ENCODE measurements at places on chromosomes 16 and 17.
A peak's percentile ranks its signal among the peaks of the same experiment; 100 is the strongest.

DNA sequence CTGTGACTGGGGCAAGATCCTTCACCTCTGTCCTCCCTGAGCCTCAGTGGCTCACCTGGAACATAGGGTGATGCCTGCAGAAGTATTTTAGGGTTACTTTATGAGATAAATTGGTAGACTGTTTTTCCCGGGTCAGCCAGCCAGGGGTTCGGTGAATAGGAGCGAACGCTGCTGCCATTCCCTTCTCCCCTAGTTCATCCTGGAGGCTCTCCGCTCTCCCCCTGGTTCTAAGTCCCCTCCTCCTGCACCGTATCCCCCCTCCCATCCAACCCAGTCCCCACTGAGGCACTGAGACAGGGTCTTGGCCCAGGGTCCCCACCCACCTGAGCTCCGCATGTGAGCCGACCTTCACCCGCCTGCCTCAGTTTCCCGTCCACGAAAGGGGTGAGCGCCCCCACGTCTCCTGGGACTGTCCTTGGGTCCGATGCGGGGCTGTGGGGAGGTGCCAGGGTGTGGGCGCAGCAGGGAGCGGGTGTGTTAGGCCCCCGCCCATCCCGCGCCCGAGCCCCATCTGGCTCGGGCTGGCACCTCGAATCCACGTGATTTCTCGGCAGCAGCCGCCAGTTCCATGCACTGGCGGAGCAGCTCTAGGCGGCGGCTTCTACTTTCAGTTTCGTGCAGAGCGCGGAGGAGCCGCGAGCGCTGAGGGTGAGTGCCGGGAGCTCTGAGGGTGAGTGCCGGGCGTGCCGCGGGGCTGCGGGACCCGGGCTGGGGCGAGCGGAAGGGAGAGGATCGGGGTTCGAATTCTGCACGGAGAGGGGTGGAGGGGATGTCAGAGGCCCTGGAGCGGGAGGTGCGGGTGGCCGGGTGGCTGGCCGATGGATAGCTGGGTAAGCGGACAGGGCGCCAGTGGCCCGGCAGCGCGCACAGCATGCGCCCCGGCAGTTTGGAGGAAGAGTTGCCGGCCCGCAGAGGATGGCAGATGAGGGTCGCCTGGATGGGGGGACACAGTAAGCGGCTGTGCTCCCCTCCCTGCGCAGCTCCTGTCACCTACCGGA, at the start of gene NLRC5:
Gene NLRC5, plus strand, starts transcription at position 610 of the 998 bp plus-strand sequence. CDS start 31,156 bp downstream, outside the sequence.
- DNase-seq, result peak; percentile 89

GRCh38 chr17:18235743-18236256, 10.4 kb downstream of the LLGL1 start:
- DNase-seq, result peak; percentile 85

- peak; percentile 88 for DNase-seq
Observed at GRCh38 chr17:41697122-41697962, 8.7 kb downstream of the EIF1 start.

DNA sequence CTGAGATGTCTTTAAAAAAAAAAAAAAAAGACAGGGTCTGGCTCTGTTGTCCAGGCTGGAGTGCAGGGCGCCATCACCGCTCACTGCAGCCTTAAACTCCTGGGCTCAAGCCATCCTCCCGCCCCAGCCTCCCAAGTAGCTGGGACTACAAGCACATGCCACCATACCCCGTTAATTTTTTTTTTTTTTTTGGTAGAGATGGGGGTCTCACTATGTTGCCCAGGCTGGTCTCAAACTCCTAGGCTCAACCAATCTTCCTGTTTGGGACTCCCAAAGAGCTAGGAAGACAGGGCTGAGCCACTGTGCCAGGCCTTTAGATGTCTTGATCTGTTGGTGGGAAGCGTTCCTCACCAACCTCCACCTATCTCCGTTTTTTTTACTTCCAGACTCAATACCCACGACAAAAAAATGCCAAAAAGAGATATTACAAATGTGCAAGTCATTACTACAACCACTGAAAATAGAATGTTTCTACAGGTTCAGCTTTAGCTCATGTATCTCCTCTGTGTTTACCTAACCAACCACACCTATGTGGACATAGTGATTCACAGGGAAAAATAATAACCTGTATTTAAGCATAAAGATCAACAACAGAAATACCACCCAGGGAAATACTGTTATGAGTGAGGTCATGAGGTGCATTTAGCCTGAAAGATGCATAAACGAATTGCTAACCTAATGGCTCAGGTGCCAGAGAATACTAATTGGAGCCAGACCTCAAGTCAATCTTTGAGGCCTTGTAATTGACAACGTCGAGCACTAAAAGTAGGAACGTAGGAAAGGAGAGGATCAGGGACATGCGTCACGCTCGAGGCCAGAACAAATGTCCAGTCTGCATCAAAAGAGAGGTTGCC, 22.6 kb downstream of the NACA2 start:
- DNase-seq, result no peak

DNA sequence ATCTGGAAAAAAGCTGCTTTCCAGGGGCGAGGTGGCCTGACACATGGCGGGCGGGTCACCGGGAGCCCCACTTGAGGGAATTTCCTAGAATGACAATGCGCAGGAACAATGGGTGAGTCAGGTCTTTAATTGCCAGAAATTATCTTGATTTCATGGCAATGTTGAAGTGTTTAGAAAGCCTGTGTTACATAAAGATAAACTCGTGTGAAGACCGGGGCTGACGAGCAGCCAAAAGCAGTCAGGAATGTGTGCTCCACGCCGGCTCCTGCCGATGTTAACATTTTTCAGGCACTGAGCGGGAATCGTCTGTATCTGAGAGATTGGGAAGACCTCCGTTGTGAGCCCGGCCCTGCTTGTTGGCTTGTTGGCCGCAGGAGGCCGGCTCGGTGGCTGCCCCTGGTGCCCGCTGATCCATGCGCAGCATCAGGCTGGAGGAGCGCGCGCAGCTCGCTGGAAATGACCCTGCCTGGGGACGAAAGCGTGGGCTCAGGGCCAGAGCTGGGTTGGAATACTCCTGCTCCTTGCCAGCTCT, 353.1 kb downstream of the FOXL1 start:
- DNase-seq, result no peak

GRCh38 chr16:77551357-77551756, 116.5 kb upstream of the ADAMTS18 start:
- peak; percentile 34 for DNase-seq

Data from myocyte (in vitro differentiated cells).